ENCODE measurements at places on chromosomes 3 and 15.

DNA sequence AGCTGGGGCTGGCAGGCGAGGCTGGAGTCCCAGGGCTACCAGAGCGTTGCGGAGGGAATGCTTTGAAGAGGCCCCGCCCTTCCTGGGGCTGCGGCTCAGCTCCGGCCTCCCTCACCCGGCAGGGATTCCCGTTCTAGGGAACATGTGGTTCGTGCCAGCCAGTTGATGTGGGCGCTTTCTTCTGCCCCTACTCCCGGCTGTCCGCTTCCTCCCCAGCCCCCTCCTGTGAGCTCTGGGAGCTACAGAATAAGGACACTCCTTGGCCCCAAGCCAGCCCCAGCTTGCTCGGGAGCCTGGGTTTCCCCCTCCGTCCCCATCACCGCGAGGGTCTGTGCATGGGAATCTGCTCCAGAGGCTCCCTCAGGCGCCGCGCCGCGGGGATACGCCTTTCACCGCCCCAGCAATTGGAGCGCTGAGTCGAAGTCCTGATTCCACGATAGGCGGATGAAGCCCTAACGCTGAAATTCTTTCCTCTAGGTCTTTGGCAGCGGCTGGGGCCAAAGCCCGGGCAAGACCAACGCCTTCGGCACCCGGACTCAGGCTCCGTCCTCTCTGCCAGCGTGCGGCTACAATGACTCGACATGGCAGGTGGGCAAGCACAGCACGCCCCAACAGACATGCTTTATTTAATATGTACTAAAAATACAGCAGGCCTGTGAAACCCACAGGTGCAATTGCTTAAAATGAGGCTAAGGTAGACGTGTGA, 69.5 kb downstream of the KLF15 start:
- DNase-seq: no peak

- no peak for DNase-seq
Observed at GRCh38 chr3:117104792-117105191, 395.2 kb downstream of the TUSC7 start.

DNA sequence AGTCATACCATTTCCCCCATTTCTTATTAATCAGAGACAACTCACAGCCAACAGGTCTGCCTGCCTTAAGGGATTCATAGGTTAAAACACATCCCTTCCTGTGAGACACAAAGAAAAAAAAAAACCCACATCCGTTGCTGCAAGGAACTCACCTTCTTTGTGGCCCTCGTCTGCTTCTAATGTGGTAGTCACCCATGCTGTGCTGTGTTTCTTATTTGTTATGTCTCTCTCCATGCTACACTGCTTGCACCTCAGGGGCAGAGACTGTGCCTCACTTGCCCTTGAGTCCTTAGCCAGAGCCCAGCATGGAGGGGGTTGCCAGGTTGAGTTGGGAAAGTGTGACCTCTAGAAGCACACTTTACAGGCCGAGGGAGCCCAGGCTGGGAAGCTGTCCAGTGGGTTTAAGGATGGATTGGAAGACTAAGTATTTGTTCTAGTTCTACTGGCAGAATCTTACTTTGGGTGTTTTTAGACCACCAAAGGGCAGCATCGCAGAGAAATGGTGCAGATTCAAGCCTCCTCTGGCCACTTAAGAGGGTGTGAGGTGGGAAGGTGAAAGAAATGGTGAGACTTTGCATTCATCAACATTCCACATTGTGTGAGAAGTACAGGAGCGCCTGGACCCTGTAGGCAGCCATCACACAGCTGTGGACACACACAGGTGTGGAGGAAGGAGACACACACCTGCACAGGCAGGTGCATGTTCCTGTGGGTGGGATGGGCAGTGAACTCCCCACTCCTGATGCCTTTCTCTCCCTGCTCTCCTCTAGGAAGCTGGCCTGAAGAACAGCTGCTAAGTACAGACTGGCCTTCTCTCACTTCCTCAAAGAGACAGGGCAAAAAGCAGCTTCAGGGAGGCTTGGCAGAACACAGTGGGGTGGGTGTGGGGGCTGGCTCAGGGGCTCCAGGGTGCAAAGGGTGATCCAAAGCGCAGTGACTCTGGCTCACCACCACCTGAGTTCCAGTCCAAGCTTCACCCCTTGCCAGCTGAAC, 48.8 kb downstream of the GLB1 start:
- DNase-seq: no peak

DNA sequence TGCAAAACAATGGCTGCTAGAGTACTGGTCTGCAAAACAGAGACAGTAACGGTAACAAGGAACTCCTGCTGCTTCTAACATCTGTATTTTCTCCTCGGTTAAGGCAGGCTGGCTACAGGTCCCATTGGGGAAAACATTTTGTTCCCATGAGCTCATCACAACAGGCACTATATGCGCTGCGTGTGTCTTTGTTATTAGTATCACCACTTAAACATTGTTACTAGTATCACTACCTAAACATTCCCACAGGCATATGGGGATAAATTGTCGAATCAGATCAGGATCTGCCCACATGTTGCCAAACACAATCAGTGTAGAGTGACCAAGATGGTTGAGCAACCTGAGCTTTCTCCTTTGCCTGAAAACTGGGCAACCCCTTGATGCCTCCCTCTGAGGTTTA, 77.2 kb downstream of the TOP2B start:
- DNase-seq: no peak

- peak; percentile 6 for DNase-seq
Observed at GRCh38 chr3:33636125-33636850, 81.8 kb downstream of the CLASP2 start.

DNA sequence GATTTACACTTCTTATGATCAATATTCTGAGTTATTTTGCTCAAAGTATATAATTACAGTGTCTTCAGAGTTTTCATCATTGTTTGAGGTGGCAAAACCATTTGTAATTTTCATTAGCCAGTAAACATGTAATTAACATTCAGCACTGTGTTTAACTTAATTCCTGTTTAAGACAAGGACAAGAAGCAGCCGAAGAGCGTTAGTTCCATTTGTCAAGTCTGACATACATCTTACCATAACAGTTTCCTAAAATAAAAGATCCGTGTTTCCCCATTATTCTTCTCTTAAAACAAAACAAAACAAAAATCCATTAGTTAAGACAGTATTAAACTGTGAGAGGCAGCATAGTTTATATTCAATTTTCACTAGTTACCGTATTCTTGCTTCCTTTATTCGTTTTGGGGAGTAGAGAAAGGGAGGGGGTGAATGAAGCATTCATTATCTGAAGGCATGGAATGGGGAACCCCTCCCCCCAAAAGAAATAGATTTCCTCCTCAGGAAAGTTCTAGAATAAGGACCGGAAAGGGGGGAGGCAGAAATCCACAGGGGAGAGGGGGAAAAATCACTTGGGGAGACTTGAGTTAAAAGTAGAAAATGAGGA, 5.5 kb upstream of the NR2F2 start:
- DNase-seq: no peak

GRCh38 chr3:71645140-71645539, 61.6 kb upstream of the FOXP1 start:
- DNase-seq: no peak

DNA sequence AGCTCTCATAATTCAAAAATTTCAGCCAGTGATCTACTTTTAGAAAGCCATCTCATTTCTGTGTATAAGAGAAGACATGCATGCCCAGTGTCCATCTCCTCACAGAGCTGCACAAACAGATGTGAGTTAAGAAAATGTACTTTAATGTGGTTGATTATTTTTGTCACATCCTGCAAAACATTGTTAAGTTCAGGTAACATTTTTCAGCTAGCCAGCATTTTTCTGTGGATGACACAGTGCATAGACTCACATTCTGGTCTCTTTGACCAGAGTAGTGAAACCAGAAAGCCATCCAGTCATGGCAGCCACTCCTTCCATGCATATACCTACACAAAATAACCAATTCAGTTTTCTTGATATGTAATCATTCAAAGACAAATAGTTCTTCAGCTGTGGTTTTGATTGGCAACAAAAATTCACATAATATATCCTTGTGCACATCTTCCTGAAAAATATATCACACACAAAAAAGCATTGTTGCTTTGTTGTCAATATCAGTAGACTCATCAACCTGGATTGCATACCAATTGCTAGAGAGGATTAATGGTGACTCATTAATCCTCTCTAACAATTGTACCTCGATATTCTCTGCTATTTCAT, 2.1 kb upstream of the PLSCR1 start:
- no peak for DNase-seq

DNA sequence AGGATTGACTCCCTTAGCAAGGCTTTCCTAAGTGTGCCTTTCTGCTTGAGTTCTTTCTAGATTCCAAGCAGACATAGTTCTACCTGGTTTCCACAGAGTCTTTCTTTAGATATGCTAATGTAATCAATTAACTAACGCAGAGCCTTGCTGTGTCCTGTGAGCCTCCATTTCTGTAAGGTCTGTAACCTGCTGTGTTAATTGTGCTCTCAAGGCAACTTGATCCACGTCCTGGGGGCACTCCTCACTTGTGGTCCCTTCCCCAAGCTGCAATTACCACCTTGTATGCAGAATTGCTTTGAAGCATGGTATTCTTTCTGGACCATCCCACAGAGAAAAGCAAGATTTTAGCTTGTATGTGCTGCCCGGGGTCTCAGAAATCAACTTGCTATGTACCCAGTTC, 29.5 kb upstream of the THSD4 start:
- no peak for DNase-seq

GRCh38 chr3:150697646-150698045, 6.1 kb downstream of the ERICH6 start:
- no peak for DNase-seq

DNA sequence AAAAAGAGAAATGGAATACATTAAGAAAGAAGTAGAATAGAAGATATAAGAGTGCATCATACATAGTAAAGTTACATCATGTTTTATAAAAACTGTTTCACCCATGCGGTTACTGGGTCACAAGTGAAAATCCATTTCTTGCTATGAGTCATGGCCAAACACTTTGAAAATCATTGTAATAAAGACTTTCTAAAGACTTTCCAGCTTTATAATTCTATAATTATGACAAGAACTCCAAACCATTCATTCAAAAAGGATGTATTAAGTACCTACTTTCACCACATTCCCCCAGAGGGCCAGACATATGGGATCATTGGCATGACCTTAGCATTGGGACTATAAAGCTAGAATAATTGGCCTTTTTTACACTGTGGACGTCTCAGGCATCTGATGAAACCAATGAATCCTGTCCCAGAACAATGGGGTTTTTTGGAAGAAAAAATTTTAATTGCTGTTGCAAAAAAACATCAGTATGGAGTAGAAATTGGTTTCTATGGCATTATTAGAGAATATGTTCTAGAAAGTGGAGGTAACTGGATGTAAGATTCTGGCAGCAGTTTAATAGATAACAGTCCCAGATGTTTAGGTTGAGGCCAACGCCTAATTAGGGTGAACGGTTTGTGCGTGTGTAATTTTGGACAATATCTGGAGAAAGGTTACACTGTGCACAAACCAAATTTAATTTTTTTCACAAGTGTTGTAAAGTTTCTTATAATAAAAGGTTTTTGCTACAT, 3.3 kb upstream of the SKIC8 start:
- DNase-seq: peak; percentile 92

- no peak for DNase-seq
Observed at GRCh38 chr3:33437556-33438283, 2.5 kb downstream of the UBP1 start.

DNA sequence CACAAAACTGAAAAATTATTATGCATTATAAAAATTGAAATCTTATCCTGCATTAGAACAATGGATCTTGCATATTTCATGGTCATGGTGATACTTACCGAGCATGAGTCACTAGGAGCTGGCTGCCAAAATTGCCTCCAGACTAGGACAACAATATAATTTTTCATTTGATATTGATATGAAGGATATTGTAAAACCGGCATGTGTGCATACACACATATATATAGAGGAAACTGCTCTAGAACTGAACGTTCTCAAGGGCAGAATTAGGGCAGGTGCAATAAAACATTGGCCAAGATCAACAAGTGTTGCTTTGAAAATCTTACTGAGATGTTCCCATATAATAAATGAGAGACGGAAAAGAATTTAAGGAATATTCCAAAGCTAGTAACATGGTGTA, 319.4 kb upstream of the POU1F1 start:
- DNase-seq: peak; percentile 2

DNA sequence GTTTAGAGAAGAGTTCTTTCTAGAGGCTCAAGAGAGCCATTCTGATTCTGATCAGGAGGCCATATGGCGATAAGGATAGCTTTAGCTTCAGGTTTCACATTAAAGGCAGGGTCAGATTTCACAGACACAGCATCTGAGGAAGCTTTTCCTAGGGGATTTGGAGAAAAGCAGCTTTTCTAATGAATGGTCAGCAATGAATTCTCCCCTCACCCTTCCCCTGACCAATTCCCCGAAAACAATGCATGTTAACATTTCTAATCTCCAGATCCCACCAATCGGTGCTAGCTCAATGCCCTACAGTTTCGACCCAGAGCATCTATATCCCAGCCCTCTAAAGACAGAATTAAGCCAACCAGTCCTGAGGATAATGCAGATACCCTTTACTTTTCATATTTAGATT, 9.8 kb downstream of the AGBL1 start:
- no peak for DNase-seq

- no peak for DNase-seq
Observed at GRCh38 chr15:83498801-83499200, 51.7 kb downstream of the SH3GL3 start.

DNA sequence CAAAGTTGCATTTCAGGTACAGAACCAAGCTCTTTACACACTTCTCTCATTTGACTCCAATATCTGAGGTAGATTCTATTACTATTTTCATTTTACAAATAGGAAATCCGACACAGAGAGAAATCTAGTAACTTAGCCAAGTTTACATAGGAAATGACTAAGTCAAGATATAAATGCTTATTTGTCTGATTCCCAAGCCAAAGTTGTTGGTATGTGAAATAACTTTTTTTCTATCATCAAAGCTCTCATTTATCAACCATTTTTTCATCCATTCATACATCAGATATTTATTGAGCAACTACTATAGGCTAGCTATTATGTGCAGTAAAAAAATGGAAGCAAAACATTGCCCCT, 89.2 kb upstream of the MITF start:
- DNase-seq: no peak

DNA sequence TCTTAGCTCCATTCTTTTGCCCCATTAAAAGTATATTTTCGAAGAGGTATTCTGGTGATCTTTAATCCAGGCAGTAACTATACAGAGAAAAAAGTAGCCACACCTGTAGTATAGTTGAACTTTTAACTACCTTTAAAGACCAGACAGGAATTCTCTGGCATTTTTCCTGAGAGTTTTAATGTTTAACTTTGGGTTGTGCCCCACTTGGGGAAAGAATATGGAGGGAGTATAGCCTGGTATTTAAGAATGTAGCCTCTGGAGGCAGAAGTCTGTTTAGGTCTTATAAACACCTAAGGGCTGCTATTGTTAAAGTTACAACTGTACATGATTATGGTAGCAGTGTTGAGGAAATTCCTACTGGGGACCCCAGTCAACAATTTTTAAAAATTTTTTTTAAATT, 19.3 kb downstream of the C3orf85 start:
- no peak for DNase-seq

DNA sequence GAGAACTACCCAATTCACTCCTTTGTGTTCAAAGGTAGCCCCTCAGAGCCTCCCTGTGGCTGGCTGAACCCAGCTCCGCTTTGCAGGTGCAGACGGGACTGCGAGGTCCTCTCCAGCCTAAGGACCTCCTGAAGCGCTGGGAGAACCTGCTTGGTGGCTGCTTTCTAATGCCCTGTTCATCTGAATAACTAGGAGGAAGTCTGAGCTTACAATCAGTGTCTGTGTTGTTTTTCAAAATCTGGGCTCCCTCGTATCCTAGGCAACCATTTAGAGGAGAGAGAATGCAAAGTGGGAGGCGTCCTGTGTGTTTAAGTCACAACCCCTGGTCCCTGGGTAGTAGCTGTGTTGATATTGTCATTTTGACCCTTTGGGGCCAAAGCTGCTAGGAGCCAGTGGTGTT, 99.9 kb downstream of the GABRG3 start:
- DNase-seq: no peak
